ENCODE measurements at places on chromosomes 3 and 15.
A peak's percentile ranks its signal among the peaks of the same experiment; 100 is the strongest.

GRCh38 chr3:53773021-53773436 is 73.2 kb downstream of the CHDH start:
- no peak for DNase-seq

DNA sequence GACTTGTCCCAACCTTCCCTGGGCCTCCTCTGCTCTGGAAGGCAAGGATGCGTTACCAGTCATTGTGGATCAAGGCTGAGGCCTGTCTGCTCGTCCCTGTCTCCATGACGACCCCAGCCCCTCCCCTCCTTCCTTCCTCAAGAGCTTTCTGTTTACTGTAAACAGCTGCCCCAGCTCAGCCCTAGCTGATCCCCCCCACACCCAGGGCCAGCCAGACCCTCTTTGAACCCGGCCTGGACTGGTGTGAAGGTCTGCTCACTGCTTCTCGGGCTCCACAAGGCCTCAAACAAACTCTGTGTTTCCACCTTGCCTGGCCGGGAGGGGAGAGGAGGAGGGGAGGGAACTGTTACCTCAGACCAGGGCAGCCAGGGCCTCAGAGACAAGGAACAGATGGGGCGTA is 16.9 kb downstream of the VPS18 start:
- no peak for DNase-seq

DNA sequence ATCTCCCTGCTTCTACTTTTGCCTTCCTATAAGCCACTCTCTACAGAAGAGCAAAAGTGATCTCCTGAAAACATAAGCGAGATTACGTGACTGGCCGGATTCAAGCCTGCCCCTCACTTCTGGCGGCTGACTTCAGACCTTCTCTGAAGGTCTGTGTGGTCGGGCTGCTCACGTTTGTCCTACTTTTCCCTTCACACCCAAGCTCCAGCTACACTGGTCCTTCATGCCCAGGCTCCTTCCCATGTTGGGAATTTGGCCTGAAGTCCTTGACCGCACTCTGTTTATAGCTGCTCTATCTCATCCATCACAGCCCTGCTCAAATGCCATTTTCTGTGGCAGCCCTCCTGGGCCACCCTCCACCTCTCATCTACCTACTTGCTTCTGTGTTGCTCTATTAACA is 6.7 kb upstream of the PLA2G4E start:
- DNase-seq: no peak

GRCh38 chr3:148931574-148931973 is 59.8 kb upstream of the GYG1 start:
- no peak for DNase-seq

- DNase-seq: no peak
These were observed 30.0 kb upstream of the SLC6A1 start for GRCh38 chr3:10962481-10963036.

DNA sequence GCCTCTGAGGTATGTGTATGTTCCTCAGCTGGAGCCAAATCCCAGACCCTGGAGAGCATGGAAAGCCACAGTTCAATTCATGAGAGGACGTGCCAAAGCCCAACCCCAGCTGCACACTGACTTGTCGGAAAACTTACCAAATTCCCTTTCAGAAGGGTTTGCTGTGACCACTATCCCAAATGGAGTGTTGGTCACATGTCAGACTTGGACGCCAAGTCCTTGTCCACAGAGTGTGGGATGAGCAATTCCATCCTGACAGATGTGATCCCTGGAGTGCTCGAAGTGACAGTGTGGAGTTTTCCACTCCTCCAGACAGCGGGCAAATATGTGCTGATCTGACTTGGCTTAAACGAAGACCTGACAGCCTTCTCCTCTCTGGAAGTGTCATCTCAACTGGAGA is 71.2 kb downstream of the RORA start:
- DNase-seq: peak; percentile 20

DNA sequence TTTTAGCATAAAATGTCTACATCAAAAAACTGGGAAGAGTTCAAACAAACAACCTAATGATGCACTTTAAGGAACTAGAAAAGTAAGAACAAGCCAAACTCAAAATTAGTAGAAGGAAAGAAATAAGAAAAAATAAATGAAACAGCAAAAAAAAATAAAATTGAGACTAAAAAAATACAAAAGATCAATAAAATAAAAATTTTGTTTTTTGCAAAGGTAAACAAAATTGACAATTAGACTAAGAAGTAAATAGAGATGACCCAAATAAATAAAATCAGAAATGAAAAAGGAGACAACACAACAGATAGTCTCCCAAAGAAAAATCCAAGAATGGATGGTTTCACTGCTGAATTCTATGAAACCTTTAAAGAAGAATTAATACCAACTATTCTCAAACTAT is 89.6 kb upstream of the MME start:
- DNase-seq: no peak

DNA sequence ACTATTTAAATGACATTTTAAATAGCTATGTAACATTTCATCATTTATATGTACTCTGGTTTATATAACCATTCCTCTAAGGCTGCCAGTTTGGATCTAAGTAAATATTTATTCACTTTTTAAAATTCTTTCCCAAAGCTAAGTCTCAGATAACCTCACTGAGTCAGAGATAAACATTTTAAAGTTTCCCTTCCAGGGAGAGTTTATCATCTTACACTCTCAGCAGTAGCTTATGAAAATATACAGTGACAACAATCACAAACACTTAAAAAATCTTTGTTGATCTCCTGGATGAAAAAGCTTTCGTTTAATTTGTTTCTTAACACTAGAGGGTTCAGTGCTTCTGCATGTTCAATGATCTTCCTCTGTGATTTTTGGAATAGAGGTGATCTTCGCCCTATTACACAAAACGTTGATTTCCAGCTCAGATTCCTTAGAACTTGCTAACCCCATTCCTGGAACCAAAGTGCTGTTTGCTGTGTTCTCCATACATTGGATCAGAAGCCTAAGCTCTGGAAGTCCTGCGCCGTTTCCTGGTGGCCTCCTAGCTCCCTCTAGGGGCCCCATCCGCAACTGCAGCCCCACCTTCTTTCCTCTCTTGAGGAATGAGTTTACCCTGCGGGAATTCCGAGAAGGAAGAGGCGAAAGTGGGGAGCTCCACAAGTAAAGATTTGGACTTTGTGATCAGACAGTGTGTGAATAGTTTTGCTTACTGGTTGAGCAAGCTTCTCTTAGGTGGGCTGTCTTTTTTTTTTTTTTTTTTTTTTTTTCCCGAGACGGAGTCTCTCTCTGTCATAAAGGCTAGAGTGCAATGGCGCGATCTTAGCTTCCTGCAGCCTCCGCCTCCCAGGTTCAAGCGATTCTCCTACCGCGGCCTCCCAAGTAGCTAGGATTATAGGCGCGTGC is 29.3 kb upstream of the SACM1L start:
- peak; percentile 69 for DNase-seq

DNA sequence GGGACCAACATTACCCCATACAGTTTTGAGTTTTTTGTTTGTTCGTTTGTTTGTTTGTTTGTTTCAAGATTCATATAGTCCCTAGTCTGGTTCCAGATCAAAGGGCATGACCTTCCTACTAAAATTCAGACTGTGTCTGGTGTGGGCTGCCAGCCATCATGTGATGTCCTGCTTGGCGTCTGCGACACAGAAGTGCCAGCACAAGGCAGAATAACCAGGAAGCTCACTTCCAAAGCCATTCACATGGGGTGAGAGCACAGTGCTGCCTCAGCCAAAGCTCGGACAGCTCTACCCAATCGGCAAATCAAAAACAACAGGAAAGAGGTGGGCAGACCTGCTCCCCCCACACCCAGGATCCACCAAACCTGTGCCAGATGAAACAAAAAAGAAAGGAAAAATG is 142.6 kb upstream of the THBS1 start:
- DNase-seq: no peak

DNA sequence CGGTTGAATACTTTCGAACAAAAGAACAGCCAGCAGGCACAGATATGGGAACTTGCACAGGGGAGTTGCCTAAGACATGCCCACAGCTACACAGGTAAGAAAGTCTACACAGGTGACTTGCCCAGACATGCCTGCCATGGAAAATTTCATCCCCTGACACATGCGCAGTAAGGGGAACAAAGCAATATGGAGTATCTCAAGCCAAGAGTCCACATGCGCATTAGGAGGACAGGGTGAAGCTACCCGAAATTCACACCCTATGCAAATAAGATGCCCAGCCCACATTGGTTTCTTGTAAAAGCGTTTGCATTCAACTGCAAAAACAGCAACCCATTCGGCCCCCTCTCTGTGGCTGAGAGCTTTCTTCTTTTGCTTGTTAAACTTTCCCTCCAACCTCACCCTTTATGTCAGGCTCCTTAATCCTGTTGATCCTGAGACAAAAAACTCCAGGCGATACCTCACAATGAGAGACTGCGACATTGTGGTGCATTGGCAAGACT is 49.3 kb upstream of the TRPM1 start:
- no peak for DNase-seq
